Liver (tissue), 10 donors: ENCODE measurements at places on chromosomes 7 and 10. TPM values are rescaled to one million over a fixed set of nuclear protein-coding genes. Genes with fewer than 3 reads are reported as not detected.
A peak's percentile ranks its signal among the peaks of the same experiment; 100 is the strongest.

Gene SLC29A4
- total RNA-seq: 13.9 TPM

Gene HOGA1
- 21.8 TPM for total RNA-seq

Gene VWA2
- 0.05 TPM for total RNA-seq

Gene ZC3HAV1L
- total RNA-seq: 3.1 TPM

Gene DOCK4
- 48.9 TPM for total RNA-seq

Gene PIP4K2A
- 53.7 TPM for total RNA-seq

Gene OPN4
- total RNA-seq: not detected

DNA sequence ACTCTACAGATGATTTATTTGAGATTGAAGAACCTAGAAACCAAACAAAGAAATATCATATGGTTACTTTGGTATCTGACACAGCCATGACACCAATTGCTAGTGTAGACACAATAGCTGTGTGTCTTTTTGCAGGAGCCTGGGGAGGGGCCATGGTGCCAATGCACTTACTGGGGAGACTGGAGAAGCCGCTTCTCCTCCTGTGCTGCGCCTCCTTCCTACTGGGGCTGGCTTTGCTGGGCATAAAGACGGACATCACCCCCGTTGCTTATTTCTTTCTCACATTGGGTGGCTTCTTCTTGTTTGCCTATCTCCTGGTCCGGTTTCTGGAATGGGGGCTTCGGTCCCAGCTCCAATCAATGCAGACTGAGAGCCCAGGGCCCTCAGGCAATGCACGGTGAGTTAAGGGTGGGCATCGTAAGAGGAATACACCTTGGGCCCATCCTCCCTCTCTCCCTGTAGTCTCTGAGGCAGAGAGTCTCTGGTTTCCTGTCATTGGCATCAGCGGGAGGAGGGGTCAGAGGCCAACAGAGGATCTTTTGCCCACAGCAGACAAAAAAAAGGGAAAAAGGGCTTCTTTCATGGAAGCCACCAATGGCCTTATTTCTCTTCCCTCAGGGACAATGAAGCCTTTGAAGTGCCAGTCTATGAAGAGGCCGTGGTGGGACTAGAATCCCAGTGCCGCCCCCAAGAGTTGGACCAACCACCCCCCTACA is 1.2 kb downstream of the TMEM139 start:
- H3K27ac ChIP-seq: no peak overlapping the region
- no peaks in the 10 kb centered on the region for H3K36me3 ChIP-seq
- DNase-seq: no peak
- no peaks in the 10 kb centered on the region for H3K27me3 ChIP-seq
- peaks cover 39% of the 10 kb centered on the region for H3K4me1 ChIP-seq

DNA sequence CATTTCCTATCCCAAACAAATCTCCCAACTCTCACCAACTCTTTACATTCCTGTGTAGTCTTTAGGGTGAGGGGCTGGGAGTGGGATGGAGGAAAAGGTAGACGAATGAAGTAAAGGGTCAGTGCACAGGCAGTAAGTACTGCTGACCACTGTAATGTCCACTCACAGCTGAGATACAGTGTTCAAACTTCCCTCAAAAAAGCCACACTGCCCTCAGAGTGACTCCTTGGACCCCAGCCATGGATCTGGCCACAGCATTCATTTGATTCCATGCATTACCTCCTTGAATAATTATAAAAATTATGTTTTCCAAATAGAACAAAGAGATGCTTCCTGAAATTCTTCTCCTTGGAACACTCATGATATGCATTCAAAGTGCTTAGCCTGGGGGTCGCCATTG is 19.8 kb upstream of the HIPK2 start:
- no peak overlapping the region for H3K4me3 ChIP-seq
- no peak for DNase-seq
- no peak overlapping the region for H3K27ac ChIP-seq
- H3K4me1 ChIP-seq: no peaks in the 10 kb centered on the region

GRCh38 chr10:30017556-30017955 is 41.8 kb downstream of the JCAD start:
- no peak overlapping the region for H3K27ac ChIP-seq
- no peaks in the 10 kb centered on the region for H3K36me3 ChIP-seq
- H3K27me3 ChIP-seq: no peaks in the 10 kb centered on the region
- H3K4me1 ChIP-seq: no peaks in the 10 kb centered on the region
- H3K4me3 ChIP-seq: no peak overlapping the region
- DNase-seq: no peak

- H3K4me1 ChIP-seq: no peaks in the 10 kb centered on the region
- no peak for DNase-seq
- no peaks in the 10 kb centered on the region for H3K27me3 ChIP-seq
- H3K4me3 ChIP-seq: no peak overlapping the region
- no peak overlapping the region for H3K27ac ChIP-seq
- H3K36me3 ChIP-seq: no peaks in the 10 kb centered on the region
Observed at GRCh38 chr10:23367896-23368595, 23.4 kb upstream of the C10orf67 start.

DNA sequence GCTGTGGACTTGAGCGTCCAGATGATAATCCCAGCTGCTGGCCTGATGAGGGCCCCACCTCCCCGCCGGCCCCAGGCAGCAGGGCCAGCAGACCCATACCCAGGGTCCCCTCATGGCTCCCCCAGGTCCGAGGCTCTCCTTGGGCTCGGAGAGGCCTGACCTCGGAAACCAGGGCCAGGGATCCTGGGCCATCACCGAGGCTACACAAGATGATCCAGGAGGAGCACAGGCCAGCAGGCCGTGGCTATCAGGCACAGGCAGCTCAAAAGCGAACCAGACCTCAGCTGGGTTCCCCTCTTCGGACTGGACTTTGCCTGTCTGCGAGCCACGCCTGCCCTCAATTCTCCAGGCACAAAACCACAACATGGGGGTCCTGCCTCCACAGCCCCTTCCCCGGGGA is 17.4 kb downstream of the PDGFA start:
- DNase-seq: no peak
- peaks cover 30% of the 10 kb centered on the region for H3K4me1 ChIP-seq
- H3K4me3 ChIP-seq: no peak overlapping the region
- H3K27me3 ChIP-seq: no peaks in the 10 kb centered on the region

- no peak for DNase-seq
- H3K36me3 ChIP-seq: no peaks in the 10 kb centered on the region
- H3K27ac ChIP-seq: no peak overlapping the region
- no peaks in the 10 kb centered on the region for H3K27me3 ChIP-seq
Observed at GRCh38 chr7:140402178-140402835, 1.6 kb upstream of the RAB19 start.

- no peaks in the 10 kb centered on the region for H3K36me3 ChIP-seq
- no peak for DNase-seq
- H3K27ac ChIP-seq: peak overlapping the region; percentile 21
- no peak overlapping the region for H3K4me3 ChIP-seq
- H3K27me3 ChIP-seq: no peaks in the 10 kb centered on the region
Observed at GRCh38 chr10:71998119-71998839, 34.1 kb downstream of the CHST3 start.

DNA sequence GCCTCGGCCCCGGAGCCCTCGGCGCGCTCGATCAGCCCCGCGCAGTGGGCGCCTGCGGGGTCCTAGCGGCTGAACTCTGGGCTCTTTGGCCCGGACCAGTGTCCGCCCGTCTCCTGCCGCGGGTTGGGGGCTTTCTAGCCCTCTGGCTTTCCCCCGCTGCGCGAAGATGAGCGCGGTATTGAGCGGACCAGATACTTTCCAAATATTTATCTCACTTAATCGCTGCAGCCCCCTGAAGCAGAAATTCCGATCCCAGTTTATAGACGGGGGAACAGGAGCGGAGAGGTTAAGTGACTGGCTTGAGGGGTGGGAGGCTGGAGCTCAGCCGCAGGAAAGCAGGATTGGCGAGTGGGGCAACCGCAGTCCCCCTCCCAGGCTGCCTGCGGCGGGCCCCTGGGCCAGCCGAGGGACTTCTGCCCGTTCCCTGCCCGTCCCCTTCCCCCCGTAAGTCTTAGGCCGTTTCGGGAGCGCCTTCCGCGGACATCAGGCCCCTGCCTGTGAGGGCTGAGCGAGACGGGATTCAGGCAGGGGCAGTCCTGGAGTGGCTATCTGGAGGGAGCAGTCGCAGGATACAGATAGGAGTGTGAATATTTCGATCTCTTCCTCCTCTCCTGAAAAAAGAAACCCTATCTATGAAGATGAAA is 565 bp downstream of the STRIP2 start:
- H3K4me1 ChIP-seq: peaks cover 13% of the 10 kb centered on the region
- no peak overlapping the region for H3K4me3 ChIP-seq
- H3K27ac ChIP-seq: no peak overlapping the region
- DNase-seq: peak; percentile 38
- H3K36me3 ChIP-seq: no peaks in the 10 kb centered on the region
- no peaks in the 10 kb centered on the region for H3K27me3 ChIP-seq

GRCh38 chr7:20269726-20270125 is 52.5 kb upstream of the MACC1 start:
- DNase-seq: no peak
- no peak overlapping the region for H3K27ac ChIP-seq
- H3K27me3 ChIP-seq: no peaks in the 10 kb centered on the region
- H3K36me3 ChIP-seq: no peaks in the 10 kb centered on the region
- no peak overlapping the region for H3K4me3 ChIP-seq

- no peak overlapping the region for H3K4me3 ChIP-seq
- no peaks in the 10 kb centered on the region for H3K4me1 ChIP-seq
- H3K27ac ChIP-seq: no peak overlapping the region
- H3K27me3 ChIP-seq: no peaks in the 10 kb centered on the region
- H3K36me3 ChIP-seq: no peaks in the 10 kb centered on the region
Observed at GRCh38 chr7:11430841-11431240, 401.2 kb downstream of the THSD7A start.

DNA sequence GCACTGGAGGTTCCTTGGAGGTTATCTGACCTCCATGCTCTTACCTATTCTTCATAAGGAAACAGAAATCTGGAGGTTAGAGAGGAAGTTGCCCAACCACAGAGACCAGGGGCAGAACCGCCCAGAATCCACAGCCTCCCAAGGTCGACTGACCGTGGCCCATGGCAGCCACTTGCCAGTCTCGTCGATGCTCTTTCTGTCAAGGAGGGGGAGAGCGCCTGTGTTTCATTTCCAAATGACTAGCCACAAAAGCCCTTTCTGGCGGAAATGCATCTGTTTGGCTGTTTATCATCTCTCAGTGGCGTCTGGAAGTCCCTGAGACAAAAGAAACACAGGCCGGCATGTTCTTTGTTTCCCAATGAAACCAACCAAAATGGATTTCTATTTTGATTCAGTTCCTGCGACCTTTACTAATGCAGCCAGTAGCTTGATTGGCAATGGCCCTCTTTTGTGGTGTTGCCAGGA is 2.9 kb downstream of the RAMP3 start:
- H3K27ac ChIP-seq: no peak overlapping the region
- H3K4me1 ChIP-seq: no peaks in the 10 kb centered on the region
- peaks cover 3% of the 10 kb centered on the region for H3K27me3 ChIP-seq
- no peaks in the 10 kb centered on the region for H3K36me3 ChIP-seq
- no peak for DNase-seq

DNA sequence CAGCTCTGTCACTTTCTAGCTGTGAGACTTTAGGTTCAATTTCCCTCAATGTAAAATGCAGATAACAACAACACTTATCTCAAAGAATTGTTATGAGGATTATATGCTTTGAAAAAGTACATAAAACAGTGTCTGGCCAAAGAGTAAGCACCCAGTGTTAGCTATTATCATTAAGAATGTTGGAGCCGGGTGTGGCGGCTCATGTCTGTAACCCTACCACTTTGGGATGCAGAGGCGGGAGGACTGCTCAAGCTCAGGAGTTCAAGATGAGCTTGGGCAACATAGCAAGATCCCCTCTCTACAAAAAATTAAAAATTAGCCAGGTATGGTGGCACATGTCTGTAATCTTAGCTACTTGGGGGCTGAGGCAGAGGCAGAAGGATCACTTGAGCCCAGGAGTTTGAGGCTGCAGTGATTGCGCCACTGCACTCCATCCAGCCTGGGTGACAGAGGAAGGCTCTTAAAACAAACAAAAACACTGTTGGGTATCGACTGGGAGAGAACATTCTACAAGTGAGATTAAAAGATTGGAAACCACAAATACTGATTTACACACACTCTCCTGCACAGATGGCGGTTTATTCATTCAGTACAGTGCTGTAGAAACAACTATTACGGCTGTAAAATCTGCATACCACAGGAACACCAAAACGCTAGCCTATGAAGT is 107.3 kb downstream of the PROSER2 start:
- peaks cover 16% of the 10 kb centered on the region for H3K36me3 ChIP-seq
- no peak overlapping the region for H3K4me3 ChIP-seq
- H3K27ac ChIP-seq: no peak overlapping the region
- DNase-seq: no peak
- H3K27me3 ChIP-seq: no peaks in the 10 kb centered on the region

GRCh38 chr7:121433775-121434174 is 37.7 kb upstream of the FAM3C start:
- no peaks in the 10 kb centered on the region for H3K4me1 ChIP-seq
- H3K4me3 ChIP-seq: no peak overlapping the region
- H3K27ac ChIP-seq: no peak overlapping the region
- DNase-seq: no peak

DNA sequence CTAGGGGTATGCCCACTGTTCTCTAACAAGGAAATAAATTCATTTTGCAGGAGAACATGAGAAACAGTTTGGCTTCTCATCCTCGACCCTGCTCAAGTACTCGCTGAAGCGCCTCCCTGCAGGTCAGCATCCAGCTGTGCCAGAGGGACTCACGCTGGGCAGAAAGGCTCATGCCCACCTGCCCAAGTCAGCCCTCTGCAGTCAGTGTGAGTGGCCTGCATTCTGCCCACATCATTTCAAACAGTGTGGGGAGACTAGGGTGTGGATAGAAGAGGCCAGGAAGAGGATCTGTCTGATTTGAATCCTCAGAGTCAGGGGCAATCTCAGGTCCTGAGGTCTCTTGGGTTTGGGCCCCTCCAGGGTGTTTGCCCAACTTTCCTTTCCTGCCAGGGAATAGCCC is 297.8 kb downstream of the ELMO1 start:
- no peak for DNase-seq
- H3K36me3 ChIP-seq: peaks cover 2% of the 10 kb centered on the region
- no peak overlapping the region for H3K4me3 ChIP-seq
- H3K27me3 ChIP-seq: no peaks in the 10 kb centered on the region
- H3K4me1 ChIP-seq: peaks cover 6% of the 10 kb centered on the region

GRCh38 chr10:111706331-111706730 is 477.2 kb downstream of the GPAM start:
- no peaks in the 10 kb centered on the region for H3K36me3 ChIP-seq
- H3K4me3 ChIP-seq: no peak overlapping the region
- no peaks in the 10 kb centered on the region for H3K27me3 ChIP-seq
- DNase-seq: no peak
- no peak overlapping the region for H3K27ac ChIP-seq

DNA sequence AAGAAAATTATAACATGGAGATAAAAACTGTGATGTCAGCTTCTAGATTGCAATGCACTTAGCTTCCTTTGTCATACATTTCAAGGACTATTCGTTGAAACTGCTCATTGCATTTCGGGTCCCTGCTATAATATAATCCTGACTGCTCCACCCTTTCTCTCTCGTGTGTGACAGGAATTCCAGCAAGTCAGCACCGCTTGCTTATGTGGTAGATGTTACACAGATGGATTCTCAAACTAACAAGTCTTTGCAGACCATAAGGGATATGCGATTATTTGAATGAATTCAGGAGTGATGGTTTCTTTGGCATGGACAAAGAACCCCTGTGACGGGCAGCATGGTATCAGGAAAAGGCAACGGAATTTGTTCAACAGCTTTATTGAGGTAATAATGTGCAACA is 184.0 kb downstream of the GRID1 start:
- H3K4me1 ChIP-seq: no peaks in the 10 kb centered on the region
- DNase-seq: no peak
- no peaks in the 10 kb centered on the region for H3K36me3 ChIP-seq
